Activated CD8-positive, alpha-beta T cell treated with anti-CD3 and anti-CD28 coated beads, Interleukin-2, amount 10 ng/mL, durations not matched to agents 7 days and 5 days (primary cell): ENCODE measurements at places on chromosomes 1 and 21. TPM values are rescaled to one million over a fixed set of nuclear protein-coding genes. Genes with fewer than 3 reads are reported as not detected.

The NBPF4 gene
- not detected for total RNA-seq

The ESRRG gene
- not detected for total RNA-seq

The WNT3A gene
- not detected for total RNA-seq

The CFHR5 gene
- total RNA-seq: not detected

The SH3D21 gene
- total RNA-seq: 15.3 TPM

The SLAMF8 gene
- total RNA-seq: 0.73 TPM

The CELA3B gene
- total RNA-seq: not detected

DNA sequence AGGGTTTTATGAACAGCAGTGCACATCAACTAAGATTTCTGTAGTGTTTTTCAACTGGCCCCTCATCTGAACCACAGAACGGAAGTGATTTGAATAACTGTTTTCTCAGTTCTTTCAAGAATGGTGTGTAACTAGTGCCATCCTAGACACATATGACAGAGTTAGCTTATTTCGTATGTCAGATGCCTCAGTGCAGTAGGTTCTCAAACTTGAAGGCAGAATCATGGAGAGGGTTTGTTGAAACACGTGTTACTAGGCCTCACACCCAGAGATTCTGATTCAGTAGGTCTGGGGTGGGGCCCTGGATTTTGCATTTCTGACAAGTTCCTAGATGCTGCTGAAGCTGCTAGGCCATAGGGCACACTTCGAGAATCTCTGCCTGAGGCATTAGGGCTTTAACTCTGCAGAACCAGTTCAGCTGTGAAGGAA lies 49.0 kb downstream of the SCCPDH start:
- DNase-seq: no peak

- no peak for DNase-seq
These were observed 44.8 kb upstream of the ABCG1 start for GRCh38 chr21:42174173-42174572.

DNA sequence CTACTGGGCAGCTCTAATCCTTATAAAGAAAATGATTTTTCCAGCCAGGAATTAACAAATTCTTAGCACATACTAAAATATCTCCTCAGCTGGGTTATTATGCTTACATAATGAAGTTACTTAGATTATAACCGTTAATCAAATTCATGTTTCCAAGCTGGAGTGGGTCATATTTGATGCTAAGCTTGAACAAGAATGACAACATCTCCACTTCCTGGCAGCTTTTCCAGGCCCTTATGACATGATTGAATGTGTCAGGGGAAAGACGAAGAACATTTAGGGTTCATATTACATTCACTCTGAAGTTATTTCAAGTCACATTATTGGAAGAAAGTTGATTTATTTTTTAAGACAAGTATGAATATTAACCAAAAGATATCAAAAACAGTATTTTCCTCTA lies 333.7 kb downstream of the PCP4 start:
- no peak for DNase-seq

DNA sequence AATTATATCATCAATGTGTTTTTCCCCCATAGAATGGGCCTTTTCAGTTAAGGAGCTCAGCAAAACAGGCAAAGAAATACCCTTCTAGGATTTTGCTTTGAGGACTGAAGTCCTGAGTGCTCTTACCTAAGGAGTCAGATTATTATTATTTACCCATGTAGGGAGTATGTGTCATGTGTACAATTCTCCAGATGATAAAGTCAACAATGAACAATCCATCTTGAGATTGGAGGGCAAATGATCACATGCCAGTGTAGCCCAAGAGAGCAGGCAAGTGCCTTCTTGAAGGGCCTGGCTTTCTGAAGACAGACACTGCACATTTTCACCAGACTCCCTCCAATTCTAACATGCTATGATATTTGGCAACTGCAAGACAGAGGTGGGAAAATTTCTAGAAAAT lies 159.7 kb downstream of the PCNX2 start:
- no peak for DNase-seq

DNA sequence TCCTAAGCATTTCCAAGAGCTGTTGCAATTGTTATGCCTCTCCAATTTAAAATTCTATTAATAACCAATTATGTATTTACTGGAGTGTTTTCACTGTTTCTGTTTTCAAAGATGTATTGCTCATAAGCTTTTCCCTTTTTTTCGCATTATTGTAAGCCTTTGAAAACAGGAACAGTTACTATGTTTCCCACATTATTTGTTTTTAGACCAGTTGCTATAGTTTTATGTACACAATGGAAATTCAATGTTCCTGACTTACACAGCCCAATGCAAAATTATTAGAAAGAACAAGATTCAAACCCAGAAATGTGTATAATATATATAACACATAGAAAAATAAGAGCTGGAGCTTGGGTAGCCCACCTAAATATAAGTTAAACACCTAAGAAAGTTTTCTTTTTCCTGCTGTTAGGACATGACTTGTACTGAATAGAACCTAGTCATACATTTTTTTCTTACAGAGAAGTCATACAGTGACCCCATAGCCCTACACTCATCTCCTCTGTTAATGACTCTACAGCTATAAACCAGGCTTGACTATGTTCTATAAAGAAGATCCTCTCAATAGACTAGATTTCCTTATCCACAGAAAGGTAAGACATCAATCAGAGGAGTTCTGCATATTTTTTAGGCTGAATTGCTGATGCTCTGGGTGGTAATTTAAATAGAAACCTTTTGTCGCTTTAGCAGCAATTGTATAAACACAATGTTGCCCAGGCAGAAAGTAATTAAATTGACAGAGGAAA lies 299.6 kb downstream of the USH2A start:
- no peak for DNase-seq

DNA sequence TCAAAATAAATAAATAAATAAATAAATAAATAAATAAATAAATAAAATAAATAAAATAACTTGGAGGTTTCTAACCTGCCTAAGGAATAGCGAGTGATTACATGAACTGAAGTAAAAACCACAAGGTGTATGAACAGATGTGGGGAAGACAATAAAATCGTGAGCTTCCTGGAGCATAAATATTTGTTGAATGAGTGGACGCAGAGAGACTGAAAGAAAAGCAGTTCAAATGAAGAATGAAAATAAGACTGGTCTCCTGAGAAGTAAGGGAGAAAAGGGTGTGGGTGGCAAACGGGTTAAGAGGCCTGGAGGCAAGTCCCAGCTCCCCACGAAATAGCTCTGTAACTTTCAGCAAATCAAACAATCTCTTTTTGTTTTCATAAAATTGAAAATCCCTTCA lies 33.6 kb downstream of the CHML start:
- DNase-seq: no peak

DNA sequence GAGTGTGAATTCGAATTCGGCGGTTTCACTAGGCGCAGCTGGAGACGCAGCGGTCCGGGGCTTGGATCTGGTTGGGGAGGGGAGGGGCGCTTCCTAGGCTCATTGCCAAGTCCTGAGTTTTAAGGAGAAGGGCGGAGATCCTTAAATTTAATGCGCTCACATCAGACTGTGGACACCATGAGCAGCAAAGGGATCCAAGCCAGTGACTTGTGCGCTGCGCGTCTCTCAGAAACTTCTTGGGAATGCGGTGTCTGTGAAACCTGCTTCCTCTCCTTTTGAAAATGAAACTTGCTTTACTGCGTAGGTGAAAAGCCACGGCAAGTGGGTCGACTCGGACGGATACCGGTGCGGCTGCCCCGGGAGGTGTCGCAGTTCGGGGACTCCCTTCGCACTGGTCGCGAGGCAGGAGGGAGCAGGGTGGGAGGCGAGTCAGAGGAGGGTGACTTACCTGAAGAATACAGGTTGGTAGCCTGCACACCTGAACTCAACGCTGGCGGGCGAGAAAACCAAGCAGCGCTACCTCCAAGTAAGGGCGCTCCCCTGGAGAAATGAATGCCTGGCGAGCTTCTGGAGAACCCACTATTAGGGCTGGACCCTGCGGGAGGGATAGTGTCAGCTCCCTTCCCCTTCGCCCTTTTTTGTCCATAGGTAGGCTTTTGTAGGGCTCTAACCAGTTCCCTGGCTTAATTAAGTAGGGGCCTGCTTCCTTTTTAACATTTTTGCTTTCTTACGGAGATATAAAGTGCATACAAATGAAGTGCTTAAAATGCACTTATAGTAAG lies 992 bp downstream of the TENT5C start:
- peak; percentile 72 for DNase-seq

DNA sequence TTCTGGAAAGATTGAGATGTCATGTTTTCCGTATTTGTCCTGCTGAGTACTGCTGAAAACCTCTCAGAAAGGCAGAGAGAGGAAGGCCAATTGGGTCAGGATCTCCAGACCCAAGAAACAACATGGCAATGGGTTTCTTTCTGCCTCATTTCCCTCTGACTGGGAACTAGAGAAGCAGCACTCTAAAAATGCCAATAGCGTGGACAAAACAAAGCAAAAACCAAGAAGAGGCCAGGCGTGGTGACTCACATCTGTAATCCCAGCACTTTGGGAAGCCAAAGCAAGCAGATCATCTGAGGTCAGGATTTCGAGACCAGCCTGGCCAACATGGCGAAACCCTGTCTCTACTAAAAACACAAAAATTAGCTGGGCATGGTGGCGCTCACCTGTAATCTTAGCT lies 18.3 kb downstream of the TNFRSF9 start:
- DNase-seq: no peak

DNA sequence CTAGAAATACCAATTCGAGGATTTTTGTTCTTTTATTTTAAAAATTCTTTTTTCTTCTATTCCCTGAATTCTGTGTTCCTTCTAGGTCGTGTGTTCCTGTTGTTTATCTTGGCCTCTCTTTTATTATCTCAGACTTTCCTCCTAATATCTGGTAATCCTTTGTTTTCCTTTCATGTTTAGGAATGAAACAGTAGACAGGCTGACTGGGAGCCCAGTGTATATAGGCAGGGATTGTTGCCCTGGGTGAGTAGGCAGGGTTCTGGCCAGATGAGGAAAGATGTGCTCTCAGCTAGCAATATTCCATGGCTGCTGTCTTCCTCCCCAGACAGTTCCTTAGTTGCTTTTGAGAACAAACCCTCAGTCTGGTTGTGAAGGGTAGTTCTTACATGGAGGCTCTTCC lies 161.8 kb upstream of the PDE4B start:
- no peak for DNase-seq

DNA sequence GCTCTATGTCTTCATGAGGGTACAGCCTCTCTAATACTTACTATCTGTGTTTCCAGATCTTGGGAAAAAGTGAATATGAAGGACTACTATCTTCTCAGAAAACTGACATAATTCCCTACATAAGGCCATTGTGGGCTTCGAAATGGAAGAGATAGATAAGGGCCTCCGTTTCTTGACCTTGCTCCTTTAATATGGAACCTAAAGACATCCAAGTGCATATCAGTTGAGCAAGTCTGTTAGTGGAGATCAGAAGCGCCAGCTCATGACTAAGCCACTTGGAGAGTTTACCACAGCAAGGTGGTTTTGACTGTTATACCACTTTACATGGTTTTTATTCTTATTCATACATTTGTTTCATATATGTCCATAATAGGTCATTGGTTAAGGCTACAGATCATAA lies 35.3 kb upstream of the FCER1A start:
- DNase-seq: no peak

DNA sequence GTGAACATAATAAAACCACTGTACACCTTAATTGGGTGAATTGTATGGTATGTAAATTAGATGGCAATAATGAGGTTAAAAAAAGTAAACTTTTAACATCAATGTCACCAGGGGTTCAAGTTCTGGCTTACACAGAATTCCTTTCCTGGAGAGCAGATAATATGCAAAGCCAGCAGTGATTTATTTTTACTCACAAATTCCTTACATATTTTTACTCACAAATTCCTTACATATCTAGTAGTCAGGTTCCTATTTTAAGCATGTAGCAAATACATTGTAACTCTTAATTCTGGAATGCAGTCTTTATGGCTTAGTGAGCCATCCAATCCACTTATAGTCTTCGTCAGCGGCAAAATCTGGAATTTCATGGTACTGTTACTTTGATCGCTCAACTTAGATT lies 1.3 kb upstream of the UBE4B start:
- DNase-seq: no peak

DNA sequence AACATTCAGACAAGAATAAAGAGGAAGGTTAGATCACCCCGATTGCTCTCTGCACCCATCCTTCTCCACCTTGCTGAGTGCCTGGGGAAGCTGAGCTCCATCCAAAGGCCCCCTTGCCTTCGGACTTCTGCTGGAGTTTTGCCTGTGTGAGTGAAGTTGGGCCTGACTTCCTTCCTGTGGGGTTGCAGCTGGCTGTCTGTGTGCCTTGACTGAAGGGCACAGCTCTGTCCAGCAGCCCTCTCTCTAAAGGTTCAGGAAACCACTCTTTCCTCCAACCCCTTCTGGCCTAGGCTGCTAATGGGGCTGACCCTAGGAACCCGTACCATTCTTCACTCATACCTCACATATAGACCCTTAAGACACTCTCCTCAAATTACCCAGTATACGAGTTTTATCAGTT lies 173.4 kb upstream of the HMCN1 start:
- DNase-seq: peak; percentile 39

DNA sequence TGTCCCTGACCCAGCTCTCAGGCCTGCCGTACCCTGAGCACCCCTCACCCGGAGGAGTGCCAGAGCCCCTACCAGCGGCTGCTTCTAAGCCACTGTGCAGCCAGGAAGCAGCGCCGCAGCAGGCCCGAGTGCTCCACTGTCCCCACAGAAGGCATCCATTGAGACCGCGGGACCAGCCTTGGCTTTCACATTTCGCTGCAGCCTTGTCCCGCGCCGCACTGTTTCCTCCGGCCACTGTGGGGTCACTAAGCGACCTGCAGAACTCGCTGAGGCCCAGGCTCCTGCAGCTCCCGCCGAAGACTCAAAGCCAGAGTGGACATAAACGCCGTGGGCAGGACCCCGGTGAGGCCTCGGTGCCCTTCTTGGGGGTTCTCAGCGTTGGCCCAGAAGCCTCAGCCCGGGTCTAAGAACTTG lies 3.0 kb downstream of the ALX3 start:
- DNase-seq: no peak

DNA sequence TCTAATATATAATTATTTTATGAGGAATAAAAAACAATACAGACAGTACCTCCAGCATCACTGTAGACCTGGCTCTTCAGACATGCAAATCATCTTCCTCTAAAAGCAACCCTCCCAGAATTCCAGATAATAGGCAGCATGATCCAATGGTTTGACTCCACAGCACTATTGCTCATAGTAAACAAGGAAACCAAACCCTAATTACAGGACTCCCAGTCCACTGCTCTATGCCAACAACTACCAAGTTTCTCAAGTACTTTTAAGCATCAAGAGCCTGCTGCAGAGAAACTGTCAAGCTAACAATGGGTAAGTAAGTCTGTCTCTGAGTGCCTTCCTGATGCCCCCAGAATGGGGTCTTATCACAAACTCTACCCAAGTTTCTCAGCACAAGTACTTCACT lies 57.2 kb downstream of the EYA3 start:
- DNase-seq: no peak

DNA sequence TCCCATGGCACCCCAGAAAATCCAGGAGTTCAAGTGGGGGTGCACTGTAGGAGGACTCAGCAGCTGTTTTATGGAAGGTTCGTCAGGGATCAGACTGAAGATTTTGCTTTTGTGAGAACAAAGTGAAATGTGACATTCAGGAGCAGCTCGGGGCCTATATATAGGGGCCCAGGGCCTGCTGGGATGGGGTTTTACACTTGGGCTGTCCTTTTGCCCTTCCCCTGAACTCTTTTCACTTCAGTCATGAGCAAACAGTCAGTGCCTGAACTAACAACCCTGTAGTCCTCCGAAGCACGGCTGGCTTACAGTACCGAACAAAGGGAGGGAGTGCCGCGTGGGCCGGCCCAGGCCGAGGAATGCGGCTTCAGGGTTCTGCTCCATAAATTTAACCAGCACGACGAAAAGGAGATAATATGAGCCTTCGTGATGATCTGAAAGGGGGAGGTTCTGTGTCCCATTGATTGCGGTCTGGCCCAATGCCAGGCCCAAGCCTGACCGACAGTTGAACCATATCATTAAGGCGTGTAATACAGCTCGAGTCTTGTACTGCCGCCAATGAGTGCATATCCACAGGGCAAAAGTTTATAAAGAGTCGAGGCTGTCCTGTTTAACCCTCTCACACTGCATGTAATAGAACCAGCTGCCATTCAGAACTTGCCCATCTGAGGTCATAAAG lies 139.9 kb downstream of the DHRS3 start:
- peak; percentile 47 for DNase-seq
